ENCODE measurements at places on chromosomes 4 and X.

DNA sequence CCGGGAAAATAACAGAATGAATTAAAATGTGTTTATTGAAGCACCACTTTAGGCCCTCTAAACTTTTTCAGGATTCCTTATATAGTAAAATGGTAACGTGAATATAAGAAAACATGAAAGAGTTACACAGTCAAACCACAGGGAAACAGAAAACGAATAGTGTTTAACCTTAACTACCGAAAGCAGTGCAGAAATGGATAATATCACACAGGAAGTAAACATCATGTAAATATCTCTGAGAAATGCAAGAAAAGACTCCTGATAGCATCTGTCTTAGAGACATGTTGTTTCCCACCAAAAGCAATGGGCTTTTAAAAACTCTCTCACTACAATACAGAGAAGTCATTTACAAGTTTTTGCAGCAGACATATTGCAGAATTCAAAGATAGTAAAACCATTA, 323.9 kb upstream of the CXXC4 start:
- DNase-seq: no peak

DNA sequence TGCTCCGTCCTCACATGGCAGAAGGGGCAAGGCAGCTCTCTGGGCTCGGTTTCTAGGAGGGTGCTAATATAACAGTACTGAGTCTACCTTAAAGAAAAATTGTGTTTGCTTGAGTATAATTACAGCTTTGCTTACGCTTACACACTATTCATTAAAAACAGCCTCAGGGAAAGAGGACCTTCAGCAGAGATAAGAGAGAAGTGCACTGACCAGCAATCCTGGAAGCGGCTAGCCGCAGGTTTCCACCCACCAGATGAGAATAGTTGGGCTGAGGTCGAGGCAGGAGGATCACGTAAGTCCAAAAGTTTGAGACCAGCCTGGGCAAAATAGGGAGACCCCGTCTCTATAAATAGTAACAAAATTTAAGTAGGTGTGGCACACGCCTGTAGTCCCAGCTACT, 15.2 kb upstream of the MRFAP1 start:
- no peak for DNase-seq

DNA sequence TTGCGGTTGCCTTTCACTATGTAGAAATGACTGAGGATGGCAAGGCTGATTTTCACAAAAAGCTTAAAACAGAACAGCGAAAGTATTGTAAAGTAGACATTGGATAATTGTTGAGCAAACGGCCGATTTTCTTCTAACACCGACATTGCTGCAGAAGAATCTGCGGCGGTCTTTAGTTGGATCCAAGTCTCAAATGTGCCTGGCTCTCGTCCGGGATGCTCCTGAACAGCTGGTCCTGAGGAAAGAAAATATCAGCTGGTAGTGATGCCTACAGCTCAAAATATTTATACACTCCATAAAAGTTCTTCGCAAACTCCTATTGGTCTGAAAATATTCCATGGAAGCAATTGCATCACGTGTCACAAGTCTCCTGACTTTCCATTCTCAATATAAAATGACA, at the start of gene ASB5:
TSS of gene ASB5 (minus strand) at position 260 of the 400 bp plus-strand sequence. CDS start at position 146, 114 bp downstream.
- no peak for DNase-seq

- no peak for DNase-seq
Measured at GRCh38 chrX:46551494-46552128, 6.4 kb upstream of the ZNF674 start.

DNA sequence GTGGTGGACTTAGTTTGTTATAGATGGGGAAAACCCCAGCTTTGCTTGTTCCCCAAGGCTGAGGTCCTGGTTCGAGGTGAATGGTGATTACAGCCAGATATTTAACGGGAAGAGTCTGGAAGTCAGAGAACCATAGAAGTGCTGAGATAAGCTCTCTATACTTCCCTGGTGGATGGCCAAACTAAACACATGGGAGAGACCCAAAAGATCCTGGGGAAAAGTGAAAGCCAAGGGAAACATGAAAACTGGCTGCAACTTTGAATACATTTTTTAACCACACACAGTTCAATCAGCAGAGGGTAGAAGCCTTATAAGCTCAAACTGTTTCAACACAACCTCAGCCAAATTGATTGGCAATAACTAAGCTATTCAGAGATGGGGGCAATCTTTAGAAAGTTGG, 29.3 kb upstream of the SRPX start:
- no peak for DNase-seq

DNA sequence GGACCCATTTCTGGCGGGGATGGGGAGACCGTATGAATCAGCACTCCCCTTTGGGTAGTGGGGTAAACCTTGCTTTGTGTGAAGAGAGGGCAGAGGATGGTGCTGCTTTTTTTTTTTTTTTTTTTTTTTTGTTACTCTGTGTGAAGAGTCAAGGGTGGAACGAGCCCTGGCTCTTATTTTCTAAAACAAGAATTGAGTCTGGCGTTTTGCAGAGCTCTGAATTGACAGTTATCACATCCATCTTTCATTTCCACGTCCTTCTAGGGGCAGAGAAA, 1.2 kb downstream of the SLAIN2 start:
- no peak for DNase-seq

DNA sequence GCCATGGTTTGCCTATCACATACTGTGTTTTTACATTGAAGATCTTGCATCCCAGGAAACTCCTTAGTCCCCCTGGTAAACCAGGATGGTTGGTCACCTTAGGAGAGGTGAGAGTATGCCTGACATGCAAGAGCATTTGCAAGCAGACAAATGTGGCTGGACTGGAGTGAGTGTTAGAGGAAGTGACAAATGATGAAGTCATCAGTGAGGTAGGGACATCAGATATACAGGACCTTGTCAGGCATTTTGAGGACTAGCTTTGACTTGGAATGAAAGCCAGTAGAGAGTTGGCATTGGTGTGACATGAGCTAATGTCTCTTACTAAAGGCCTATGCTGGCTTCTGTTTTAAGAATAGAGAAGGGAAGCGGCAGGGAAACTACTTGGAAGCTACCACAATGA, 124.9 kb downstream of the FRMPD4 start:
- DNase-seq: no peak

DNA sequence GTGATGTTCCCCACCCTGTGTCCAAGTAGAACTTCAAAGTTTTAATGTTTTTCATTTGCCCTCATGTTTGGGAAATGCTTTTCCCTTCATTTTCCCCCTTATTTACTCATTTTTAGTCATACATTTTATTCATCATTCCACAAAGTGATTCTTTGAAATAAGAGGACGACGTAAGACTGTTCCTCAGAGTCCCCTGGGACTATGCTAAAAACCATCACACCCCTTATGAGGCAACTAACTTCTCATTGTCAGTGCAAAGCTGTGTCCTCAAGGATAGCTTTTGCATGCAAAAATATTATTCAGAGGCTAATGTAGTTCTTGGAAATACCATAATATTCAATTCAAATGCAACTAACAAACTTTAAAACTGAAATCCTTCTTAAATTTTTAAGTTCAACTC, 14.8 kb upstream of the ADGRG2 start:
- DNase-seq: no peak

DNA sequence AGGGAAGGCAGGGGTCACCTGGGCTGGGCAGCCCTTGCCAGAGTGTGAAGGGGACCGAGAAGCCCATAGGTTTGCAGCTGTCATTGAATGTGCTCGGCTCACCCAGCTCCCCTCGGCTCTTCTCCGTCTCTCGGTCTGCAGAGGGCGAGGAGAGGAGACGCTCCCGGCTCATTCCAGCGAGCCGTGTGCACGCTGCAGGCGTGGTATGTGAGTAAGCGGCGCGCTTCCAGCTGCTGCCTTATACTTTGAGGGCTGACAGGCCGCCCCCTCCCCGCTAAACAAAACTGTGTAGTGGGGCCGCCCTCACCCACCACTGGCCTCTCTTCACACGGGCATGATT, 23.0 kb upstream of the BCORL1 start:
- DNase-seq: no peak

DNA sequence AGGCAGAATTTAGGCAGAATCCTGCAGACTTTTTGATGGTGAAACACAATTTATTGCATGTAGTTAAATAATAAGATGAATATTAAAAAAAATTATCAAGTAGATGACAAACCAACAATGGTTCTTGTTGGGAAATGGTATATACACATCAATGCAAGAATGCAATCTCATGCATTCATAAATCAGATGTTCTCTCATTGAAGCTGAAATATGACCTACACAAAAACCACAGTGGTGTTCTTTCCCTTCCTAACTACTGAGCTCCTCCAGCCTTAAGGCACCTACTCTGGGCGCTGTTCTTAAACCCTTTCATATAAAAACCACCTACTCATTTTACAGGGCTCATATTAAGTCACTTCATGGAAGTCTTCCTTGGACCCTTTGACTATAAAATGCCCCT, 64.1 kb downstream of the ANTXR2 start:
- no peak for DNase-seq

DNA sequence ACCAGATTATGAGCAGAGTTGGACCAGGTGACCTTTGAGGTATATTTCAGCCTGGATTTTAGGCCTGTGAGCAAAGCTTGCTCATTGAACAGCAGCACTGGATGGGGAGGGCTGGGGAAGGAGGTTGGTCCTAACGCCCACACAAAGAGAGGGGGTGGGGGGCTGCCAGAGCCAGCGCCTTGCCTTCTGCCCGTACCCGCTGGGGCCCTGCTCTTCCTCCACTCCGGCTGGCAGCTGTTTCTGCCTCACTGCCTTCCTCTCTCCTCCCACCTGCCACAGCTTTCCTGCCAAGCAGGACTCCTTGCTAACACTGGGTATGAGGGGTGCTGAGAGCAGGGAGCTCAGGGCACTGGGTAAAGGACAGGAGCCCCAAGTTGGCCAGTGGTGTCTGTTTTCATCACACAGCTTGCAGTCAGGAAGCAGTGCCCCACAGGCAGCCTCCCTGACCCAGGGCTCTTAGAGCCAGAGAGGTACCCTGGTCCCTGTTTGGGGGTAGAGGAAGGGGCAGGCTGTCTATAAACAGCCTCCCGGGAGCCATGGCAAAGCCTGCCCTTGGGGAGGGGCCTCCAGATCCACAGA, 6.1 kb downstream of the NALF2 start:
- no peak for DNase-seq

Measured in activated CD8-positive, alpha-beta memory T cell treated with anti-CD3 and anti-CD28 coated beads for 1 hour (primary cell).